ENCODE measurements at places on chromosomes 3 and 15.

- no peak for DNase-seq
Measured at GRCh38 chr3:13066236-13066635, 7.0 kb downstream of the IQSEC1 start.

DNA sequence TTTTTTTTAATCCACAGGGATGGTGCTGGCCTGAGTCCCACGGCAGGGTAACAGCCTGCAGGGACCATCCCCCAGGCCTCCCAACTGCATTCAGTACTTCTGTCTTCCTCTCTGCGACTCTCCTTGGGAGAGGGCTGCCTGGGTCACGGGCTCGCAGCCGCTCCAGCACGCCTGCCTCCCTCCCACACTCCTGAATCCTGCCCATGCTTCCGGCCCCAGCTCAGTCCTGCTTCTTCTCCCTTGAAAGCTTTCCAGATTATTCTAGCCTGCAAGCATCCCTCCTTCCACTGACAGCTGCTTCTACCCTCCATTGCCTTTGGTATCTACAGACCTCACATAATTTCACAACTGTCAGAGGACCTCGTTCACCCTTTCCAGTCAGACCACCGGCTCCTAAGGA lies 32.4 kb downstream of the MEGF11 start:
- DNase-seq, result no peak

GRCh38 chr3:51687431-51688205 lies 16.6 kb downstream of the TEX264 start:
- DNase-seq, result no peak

DNA sequence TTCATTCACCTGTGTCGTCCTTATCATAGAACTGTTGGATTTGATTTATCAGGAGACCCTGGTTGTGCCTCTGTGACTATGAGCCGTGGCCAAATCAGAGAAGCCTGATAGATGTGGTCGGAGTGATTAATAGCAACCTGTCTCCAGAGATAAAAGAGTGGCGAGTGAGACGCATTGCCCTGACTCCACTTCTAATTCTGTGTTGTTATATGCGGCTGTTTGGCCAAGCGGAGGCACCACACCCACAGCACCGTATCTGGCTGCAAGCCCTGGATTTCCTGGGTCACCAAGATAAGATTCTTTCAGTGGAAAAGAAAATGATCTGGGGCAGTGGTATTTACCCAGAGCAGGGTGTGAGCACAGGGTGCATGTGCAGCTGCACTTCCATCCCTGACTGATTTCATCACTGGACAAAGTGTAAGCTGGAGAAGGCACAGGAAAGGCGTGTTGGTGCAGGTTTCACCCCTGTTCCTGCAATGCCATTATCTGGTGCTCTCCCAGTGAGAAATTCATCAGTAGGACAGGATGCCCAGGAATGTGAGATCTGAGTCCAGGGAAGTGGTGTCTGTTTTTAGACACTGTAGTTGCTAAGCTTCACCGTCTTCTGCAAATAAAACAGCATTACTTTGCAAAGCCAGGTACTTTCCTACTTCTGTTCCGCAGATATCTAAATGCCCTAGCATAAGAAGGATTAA lies 84.6 kb downstream of the CD47 start:
- no peak for DNase-seq

- no peak for DNase-seq
Measured at GRCh38 chr15:74365598-74366445, 1.6 kb downstream of the CYP11A1 start.

DNA sequence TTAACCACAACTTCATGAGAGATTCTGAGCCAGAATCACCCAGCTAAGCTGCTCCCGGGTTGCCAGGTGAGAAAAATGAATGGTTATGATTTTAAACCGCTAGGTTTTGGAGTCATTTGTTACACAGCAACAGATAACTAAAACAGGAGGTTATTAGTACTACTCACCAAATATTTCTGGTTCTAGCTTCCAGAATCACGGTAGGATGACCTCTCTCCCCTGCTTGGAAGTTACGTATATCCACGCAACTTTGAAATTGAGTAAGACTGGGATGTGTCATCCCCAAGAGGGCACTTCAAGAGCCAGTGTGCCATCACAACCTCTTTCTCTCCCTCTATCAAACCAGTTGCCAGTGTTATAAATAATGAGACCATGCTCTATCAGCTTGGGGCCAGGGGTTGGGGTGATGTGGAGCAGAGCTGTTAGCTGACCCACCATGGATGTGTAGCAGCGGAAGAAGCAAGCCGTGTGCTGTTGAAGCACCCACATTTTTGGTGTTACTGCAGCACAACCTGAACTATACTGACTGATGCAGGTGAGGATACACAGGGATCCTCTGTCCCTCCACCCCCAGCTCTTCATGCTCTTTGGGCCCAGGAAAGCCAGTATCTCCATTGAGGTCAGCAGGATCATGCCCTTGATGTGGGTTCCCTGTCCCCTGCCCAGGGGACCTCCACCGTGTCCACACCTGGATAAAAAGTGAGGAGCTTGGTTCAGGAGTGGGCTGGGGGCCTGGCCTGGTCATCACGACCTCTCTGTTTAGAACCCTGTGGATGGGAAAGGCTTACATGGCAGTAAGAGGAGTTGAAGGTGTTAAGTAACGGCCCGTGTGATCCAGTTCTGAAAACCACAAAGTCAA lies 19.4 kb upstream of the ALDH1A3 start:
- DNase-seq, result no peak

DNA sequence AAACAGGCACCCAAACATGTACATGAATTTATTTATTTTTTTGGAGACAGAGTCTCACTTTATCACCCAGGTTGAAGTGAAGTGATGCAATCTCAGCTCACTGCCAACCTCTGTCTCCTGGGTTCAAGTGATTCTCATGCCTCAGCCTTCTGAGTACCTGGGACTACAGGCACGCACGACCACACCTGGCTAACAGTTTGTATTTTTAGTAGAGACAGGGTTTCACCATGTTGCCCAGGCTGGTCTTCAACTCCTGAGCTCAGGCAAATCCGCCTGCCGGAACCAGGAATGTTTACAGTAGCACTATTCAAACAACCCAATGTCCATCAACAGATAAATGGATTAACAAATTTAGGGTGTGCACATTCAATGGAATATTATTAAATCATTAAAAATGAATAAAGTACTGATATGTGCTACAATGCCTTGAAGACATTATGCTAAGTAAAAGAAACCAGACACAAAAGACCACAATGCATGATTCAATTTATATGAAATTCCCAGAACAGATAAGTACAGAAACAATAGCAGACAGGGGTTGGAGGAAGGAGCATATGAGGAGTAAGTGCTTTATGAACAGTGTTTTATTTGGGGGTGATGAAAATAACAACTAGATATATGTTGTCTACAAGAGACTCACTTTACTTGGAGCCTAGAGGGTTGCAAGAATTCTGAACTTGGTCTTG lies 1.3 kb downstream of the LEO1 start:
- no peak for DNase-seq

- DNase-seq, result no peak
Measured at GRCh38 chr15:72182673-72183072, 14.9 kb downstream of the GRAMD2A start.

DNA sequence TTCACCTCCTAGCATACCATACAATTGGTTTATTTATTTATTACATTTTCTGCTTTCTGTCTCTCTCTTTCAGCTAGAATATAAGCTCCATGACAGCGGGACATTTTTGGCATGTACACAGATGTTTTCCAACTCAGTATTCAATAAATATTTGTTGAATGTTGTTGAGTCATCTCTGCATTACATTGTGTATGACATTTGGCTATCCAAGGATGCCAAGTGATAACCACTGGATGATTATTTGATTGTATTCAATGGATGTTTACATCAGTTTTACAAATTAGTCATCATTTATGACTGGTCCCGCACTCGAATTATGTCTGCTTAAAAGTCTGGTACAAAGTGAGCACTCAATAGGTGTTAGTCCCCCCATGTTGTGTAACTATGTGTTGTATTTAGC lies 49.5 kb upstream of the STXBP5L start:
- no peak for DNase-seq

DNA sequence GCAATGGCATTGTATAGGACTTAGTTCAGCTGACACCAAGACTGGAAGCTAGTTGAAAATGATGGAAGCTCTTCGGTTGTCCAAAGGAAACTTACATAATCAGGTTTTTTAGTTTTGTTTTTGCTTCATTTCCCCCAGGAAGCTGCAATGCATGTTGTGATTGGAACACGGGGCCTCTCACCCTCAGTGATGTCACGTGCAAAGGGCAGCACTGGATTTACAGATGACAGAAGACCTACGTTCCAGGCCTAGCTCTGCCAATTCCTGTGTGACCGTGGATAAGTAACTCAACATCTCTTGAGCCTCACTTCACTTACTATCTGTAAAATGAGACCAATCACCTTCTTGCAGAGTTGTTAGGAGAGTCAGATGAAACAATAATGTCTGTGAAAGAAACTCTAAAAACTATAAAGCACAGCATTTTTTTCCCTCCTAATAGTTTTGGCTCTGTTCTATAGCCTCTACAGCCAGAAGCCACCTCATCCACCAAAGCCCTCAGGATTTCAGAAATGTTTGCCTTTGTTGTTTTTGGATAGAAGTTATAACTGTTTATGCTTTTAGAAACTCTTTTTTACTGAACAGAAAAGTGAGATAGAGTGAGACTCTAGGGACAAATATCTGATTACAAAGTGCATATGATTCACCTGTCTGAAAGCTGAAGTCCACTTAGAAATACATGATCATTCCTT lies 4.6 kb downstream of the RBSN start:
- no peak for DNase-seq
